Stomach (tissue), 19 donors: ENCODE measurements at places on chromosomes 7 and 10.
A peak's percentile ranks its signal among the peaks of the same experiment; 100 is the strongest.

- no peak for DNase-seq
Measured at GRCh38 chr7:99357701-99358490, 16.6 kb upstream of the ARPC1B start.

DNA sequence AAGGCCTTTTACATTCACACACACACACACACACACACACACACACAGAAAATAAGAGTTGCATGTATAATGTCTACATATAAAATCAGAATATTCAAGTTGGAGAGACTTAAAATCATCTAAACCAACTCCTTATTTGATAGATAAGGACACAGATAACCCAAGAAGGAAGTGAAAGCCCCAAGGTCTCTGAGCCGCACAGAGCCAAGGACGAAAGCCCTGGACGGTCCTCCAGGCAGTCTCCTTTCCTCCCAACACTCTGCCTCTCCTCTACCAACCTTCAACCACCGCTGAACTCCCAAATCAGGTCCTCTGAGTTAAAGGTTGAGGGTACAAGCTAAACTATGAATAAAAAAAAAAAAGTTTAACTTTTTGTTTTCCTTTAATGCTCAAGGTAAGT, 28.2 kb downstream of the UBE2H start:
- DNase-seq, result no peak

GRCh38 chr10:104417637-104418292, 64.1 kb downstream of the CFAP58 start:
- DNase-seq, result no peak

- DNase-seq, result no peak
Measured at GRCh38 chr7:22219036-22219435, 137.9 kb downstream of the RAPGEF5 start.

DNA sequence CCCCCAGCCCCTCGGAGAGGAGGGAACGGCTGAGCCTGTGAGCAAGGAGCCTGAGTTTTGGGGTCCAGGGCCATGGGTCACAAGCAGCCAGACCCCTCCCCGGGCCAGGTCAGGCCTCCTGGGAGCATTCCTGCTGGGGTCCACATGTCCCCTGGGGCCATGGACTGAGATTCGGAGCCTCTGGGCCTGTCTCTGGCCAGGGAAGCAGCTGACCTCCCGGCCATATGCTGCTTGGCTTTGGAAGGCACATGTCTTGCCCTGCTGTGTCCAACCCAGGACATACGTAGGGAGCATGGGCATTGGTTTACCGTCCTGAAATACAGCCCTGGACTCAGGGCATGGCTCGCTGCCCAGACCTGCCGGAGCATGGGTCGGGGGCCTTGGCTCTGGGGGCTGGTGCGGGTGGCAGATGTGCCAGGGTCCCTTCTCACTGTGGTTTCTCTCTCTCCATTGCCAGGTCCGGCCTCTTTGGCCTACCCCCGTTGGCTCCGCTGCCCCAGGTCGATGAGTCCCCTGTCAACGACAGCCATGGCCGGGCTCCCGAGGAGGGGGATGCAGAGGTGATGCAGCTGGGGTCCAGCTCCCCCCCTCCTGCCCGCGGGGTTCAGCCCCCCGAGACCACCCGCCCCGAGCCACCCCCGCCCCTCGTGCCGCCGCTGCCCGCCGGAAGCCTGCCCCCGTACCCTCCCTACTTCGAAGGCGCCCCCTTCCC, 7.3 kb downstream of the PWWP2B start:
- DNase-seq, result no peak

DNA sequence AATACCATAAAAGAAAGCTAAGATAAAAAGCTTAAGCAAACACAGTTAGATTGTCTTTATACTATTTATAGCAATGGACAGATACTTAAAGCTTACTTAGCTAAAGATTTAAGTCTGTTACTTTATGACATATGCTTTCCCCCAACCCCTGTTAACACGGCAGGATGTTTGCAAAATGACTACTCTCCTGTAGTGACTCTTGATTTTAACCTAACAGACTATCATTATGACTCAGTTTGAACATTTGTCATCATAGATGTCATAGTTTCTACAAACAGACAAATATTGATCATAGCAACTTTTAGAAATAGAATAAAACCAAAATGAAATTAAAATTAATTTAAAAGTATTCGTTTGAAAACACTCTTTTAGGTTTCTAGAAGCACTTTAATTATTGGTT, 7.8 kb upstream of the COMMD3 start:
- DNase-seq, result no peak

DNA sequence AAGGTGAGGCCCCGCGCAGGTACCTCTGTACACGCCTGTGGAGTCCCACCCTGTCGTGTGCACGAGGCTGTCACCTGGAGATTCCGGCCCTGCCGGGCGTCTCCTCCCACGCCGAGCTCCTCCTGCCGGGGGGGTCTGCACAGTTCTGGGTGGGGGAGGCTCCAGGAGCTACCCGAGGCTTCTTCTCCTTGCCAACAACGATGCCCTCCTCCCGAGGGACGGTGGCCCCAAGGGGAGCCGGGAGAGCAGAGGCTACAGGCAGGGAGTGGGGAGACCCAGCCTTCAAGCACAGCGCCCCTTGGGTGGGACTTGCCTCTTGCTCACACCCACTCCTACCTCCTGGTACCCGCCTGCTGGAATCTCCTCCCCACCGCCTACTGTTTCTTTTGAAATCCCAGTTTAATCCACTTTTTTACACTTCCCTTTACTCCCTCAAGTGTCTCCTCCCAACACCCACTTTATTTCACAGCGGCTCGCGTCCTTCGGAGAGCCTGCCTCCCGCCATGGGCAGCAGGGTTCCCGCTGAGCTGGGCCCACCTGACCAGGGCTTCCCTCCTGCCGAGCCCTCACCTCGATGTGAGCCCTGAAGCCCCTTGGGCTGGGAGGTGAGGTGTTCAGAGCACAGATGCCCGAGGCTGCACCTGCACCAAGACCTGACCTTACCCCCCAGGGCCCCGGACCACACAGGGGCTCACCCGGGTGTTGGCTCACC, 338.1 kb downstream of the DNAJB6 start:
- peak; percentile 18 for DNase-seq

DNA sequence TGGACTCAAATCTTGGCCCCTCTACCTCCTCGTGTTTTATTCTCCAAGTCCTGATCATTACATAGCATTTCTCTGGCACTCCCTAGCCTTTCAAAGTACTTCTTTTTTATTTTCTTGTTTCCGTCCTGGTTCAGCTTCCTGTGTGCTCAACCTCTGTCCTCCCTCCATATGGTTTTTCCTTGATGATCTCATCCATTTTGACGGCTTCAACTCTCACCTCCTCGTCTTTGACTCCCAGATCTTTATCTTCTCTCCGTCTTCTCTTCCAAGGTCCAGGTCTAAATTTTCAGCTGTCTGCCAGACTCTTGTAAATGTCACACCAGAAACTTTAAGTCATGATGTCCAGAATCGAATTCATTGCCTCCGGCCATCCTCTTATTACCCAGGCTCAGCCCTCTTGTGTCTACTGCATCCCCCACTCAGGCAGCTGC, 23.3 kb upstream of the GFRA1 start:
- DNase-seq, result no peak

DNA sequence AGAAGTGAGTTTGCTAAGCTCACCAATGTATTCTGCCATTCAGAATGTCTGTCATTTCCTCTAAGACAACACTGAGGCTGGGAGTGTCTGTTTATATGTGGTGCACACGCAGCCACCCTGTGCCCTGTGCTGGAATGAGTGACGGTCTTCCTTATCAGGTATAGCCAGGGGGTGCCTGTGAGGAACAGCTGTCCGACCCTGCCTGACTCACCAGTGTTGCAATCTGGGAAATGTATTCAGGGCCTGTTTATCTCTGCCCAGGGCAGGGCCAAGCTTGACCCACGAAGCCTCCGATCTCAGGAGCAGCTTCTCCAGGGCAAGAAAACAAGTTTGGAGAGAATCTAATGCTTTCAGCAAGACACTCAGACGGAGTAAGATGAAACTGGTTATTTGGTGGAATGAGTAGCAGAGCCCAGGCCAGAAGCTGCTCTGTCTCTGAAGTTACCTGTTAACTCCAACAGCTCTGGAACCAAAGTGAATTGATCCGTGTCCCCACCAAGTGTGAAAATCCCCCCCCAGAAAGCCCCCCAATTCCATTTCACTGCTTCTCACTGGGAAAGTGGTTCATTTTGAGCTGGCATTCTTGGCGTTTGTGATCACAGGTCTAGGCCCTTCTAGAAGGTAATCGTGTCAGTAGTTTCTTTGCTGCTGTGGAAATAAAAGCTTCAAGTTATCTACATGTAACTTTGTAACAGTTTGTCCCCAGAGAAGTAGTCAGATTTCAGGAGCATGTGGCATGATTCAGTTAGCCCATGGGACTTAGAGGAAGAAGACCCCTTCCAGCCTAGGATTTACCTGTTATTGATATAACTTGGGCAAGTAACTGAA, 6.1 kb upstream of the UBE2H start:
- DNase-seq, result peak; percentile 67

- DNase-seq, result no peak
Measured at GRCh38 chr10:4431114-4431863, 394.7 kb upstream of the AKR1E2 start.

DNA sequence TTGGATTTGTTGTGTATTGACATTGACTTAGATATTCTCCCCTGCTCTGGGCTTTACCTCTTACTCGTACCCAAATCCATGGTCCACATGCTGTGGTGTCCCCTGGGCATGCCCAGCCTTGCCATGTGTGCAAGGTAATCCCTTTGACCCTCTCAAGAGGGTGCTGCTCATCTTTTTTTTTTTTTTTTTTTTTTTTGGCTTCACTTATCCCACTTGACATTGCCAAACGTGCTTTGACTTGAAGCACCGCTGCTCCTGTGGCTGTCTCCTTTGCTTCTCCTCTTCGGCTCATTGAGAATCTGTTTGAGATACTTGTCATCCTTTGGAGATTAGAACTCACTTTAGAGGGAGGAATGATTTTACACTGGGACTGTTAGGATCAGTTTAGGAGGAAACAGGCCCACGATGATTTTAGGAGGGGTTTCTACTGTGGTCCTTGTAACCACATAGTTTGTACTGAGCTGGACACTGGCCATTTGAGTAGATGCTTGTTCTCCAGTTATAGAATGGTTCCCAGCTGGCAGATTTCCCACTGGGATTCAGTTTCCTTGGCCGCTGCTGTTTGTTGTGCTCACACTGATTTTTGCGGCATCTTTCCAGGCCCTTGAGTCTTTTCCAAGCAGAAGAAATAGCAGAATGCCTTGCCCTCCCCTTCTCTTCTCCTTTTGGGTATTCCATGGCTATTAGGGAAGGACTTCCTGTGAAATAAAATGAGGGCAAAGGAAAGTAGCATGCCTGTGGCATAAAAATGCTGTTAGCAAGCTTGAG, 184.8 kb downstream of the AUTS2 start:
- DNase-seq, result no peak

- no peak for DNase-seq
Measured at GRCh38 chr7:44247868-44248651, 47.3 kb downstream of the YKT6 start.

- no peak for DNase-seq
Measured at GRCh38 chr10:58512491-58513187, at the start of gene BICC1. TSS of gene BICC1 (plus strand) at chr10:58512872. CDS start at chr10:58513144, 272 bp downstream.

GRCh38 chr7:100171087-100171681, 2.8 kb upstream of the GAL3ST4 start:
- DNase-seq, result no peak

DNA sequence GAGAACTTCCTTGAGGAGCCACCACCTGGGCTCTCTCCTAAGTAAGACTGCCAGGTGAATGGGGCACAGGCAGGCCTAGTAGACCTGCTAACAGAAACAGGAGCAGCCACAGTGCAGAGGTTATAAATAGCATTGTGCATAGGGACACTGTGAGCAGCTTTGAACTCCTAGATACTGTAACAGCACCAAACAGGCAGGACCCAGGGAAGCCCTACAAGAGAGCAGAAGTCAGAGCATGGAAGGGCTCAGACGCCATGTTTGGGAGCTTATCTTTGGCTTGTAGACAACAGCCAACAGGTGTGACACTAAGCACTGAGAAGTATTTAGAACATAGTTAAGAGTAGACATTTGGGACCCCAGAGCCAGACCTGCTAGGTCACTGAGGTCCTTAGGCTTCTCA, 14.5 kb downstream of the XRCC2 start:
- DNase-seq, result no peak

- no peak for DNase-seq
Measured at GRCh38 chr10:128469515-128469914, 343.3 kb upstream of the MKI67 start.

GRCh38 chr7:139671967-139672366, 105.8 kb downstream of the HIPK2 start:
- no peak for DNase-seq

DNA sequence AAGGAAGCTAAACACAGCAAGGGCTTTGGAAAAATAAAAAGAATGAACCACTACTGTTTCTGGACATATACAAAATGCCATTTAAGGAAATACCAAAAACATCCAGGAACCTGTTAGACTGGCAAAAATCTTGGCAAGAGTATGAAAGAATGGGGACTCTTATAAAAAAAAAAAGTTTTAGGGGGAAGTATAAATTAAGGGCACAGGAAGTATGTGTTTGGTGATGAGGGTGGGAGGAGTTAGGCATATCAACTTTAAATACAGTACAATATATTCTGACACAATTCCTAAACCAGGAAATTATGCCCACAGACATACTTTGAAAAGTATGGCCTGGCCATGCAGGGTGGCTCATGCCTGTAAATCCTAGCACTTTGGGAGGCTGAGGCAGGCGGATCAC, 74.2 kb downstream of the WAPL start:
- DNase-seq, result no peak

DNA sequence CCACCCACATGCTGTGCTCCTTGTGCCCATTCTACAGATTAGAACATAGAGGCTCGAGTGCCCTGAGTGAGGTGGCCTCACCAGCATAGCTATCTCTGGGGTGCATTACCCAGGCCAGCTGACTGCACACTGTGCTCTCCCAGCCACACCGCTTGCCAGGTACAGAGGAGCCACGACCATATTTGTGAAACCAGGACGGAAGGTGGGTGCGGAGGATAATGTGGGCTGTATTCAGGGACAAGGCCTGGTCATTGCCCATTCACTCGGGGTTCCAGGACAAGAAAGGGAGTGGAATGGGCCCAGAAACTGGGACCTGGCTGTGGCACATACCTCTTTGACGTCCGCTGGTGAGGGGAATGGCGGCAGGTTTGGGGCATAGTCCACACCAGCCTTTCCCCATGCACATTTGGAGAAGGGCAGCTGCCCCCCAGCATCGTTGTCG, 236.0 kb downstream of the TNS3 start:
- DNase-seq, result peak; percentile 17
